Activated CD4-positive, alpha-beta memory T cell treated with anti-CD3 and anti-CD28 coated beads for 36 hours (primary cell): ENCODE measurements at places on chromosomes 2 and 18. TPM values are rescaled to one million over a fixed set of nuclear protein-coding genes. Genes with fewer than 3 reads are reported as not detected.

DNA sequence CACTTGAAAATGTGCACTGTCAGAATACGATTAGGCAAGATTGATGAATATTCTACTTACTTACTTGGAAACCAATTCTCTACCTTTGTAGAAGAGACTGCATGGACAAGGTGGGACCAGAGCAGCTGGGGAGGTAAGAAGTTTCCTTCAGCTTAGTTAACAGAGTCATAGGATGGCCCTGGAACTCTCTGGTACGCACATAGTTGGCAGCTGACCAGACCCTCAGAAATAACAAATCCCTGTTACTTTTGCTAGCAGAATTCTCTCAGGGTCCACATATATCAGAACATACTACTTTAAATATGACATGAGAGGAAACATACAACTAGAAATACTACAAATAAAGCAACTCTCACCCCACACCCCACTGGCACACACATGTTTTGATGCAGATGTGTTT, 24.8 kb upstream of the STAT1 start:
- DNase-seq = no peak
- H3K4me3 ChIP-seq = no peak overlapping the region
- peaks cover 28% of the 10 kb centered on the region for H3K36me3 ChIP-seq
- H3K27me3 ChIP-seq = no peaks in the 10 kb centered on the region
- H3K4me1 ChIP-seq = peaks cover 51% of the 10 kb centered on the region
- peak overlapping the region; percentile 68 for H3K27ac ChIP-seq

GRCh38 chr18:76495006-76495370, at the start of gene ZNF516:
Gene ZNF516 (minus strand): TSS chr18:76495242. CDS start chr18:76443054, 52,188 bp downstream.
- H3K27ac ChIP-seq = no peak within 1 kb of the TSS
- peak within 1 kb of the TSS; percentile 84 for H3K4me3 ChIP-seq
- peak; percentile 22 for DNase-seq
- peaks cover 58% of the 10 kb centered on the region for H3K27me3 ChIP-seq

- H3K36me3 ChIP-seq = no peaks in the 10 kb centered on the region
- no peaks in the 10 kb centered on the region for H3K4me1 ChIP-seq
- H3K27me3 ChIP-seq = peaks cover 12% of the 10 kb centered on the region
- no peak overlapping the region for H3K27ac ChIP-seq
These were observed 115.4 kb downstream of the KYNU start for GRCh38 chr2:142992840-142993239.

GRCh38 chr2:20675701-20676352, 8.9 kb downstream of the GDF7 start:
- no peak overlapping the region for H3K27ac ChIP-seq
- no peak overlapping the region for H3K4me3 ChIP-seq
- H3K36me3 ChIP-seq = no peaks in the 10 kb centered on the region
- peak; percentile 33 for DNase-seq

DNA sequence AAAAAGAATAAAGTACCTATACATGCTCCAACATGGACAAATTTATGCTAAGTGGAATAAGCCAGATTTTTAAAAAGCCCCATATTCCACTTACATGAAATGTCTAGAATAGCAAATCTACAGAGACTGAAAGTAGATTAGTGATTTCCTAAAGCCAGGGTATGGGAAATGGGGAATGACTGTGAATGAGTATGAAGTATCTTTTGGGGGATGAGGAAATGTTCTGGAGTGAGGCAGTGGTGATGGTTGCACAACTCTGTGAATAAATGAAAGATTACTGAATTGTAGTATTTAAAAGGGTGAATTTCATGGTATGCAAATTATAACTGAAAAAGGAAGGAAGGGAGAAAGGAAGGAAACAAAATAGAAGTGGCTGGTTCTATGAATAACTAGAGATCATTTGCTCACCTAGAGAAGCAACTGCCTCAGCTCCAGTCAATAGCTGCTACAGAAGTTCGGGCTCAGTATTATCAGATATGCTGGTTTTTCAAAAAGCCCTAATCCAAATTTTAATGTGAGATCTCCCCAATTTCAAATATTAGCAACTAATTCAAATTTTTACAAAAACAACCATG, 39.3 kb downstream of the MAP3K2 start:
- no peaks in the 10 kb centered on the region for H3K27me3 ChIP-seq
- H3K27ac ChIP-seq = no peak overlapping the region
- peaks cover 3% of the 10 kb centered on the region for H3K36me3 ChIP-seq
- H3K4me1 ChIP-seq = peaks cover 49% of the 10 kb centered on the region
- no peak overlapping the region for H3K4me3 ChIP-seq

DNA sequence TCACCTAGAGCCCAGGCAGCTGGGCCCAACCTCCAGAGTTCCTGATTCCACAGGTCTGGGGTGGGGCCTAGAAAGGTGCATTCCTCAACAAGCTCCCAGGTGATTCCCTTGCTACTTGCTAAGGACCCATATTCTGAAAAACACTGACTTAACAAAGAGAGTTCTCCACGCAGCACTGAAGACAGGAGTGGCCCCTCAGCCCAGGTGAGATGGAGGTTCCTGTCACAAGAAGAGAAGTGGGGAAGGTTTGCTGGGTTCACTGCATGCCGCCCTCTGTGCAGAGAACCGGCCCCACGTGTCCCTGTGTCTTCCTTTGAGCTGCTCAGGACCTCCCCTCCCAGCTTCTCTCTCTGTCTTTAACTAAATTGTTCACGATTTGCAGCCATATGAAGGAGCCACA, 201.4 kb upstream of the DDX18 start:
- H3K27ac ChIP-seq = no peak overlapping the region
- no peaks in the 10 kb centered on the region for H3K4me1 ChIP-seq
- no peaks in the 10 kb centered on the region for H3K27me3 ChIP-seq
- no peaks in the 10 kb centered on the region for H3K36me3 ChIP-seq

- no peaks in the 10 kb centered on the region for H3K36me3 ChIP-seq
- H3K4me3 ChIP-seq = no peak overlapping the region
- peak; percentile 69 for DNase-seq
- no peaks in the 10 kb centered on the region for H3K4me1 ChIP-seq
- no peak overlapping the region for H3K27ac ChIP-seq
- H3K27me3 ChIP-seq = no peaks in the 10 kb centered on the region
These were observed 29.6 kb downstream of the MCEE start for GRCh38 chr2:71100195-71100964.

- H3K36me3 ChIP-seq = no peaks in the 10 kb centered on the region
- H3K4me3 ChIP-seq = no peak overlapping the region
- no peak overlapping the region for H3K27ac ChIP-seq
- DNase-seq = no peak
These were observed 10.4 kb downstream of the CSRNP3 start for GRCh38 chr2:165479856-165480255.

GRCh38 chr18:6857300-6857699, 127.8 kb downstream of the ARHGAP28 start:
- no peaks in the 10 kb centered on the region for H3K36me3 ChIP-seq
- H3K4me1 ChIP-seq = no peaks in the 10 kb centered on the region
- H3K4me3 ChIP-seq = no peak overlapping the region
- no peaks in the 10 kb centered on the region for H3K27me3 ChIP-seq
- DNase-seq = no peak
- no peak overlapping the region for H3K27ac ChIP-seq

DNA sequence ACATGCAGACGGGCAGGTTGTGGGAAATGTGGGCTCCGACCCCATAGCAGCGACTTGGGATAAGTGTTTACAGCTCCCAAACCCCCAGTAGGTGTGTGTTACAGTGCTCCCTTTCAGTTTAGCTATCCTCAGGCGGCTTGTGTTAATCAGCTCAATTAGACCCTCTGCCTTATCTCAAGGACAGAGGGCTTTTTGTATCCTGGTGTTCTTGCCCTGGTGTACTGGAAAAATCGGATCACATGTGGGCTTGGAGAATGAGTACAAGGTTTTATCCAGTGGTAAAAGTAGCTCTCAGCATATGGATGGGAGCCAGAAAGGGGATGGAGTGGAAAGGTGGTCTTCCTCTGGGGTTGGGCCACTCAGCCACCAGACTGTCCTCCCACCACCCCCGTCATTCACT, 264.7 kb upstream of the SYT4 start:
- H3K36me3 ChIP-seq = no peaks in the 10 kb centered on the region
- no peak for DNase-seq
- no peaks in the 10 kb centered on the region for H3K27me3 ChIP-seq
- no peaks in the 10 kb centered on the region for H3K4me1 ChIP-seq
- no peak overlapping the region for H3K4me3 ChIP-seq

- no peak overlapping the region for H3K27ac ChIP-seq
- no peak for DNase-seq
- peaks cover 5% of the 10 kb centered on the region for H3K4me1 ChIP-seq
- no peak overlapping the region for H3K4me3 ChIP-seq
- H3K27me3 ChIP-seq = peaks cover 25% of the 10 kb centered on the region
These were observed 260.8 kb downstream of the TGIF1 start for GRCh38 chr18:3710712-3711301.

Gene GRHL1
- total RNA-seq = 1.1 TPM

Gene NEU2
- not detected for total RNA-seq
